BJ (cell line): ENCODE measurements at places on chromosomes 2 and 18. TPM values are rescaled to one million over a fixed set of nuclear protein-coding genes. Genes with fewer than 3 reads are reported as not detected.

The KDM3A gene
- polyA plus RNA-seq: 24.1 and 39.3 TPM in 2 replicates

The MPP4 gene
- 3.8 and 5.9 TPM in 2 replicates for polyA plus RNA-seq

The CD28 gene
- polyA plus RNA-seq: not detected in 2 replicates

The NOSTRIN gene
- polyA plus RNA-seq: not detected in 2 replicates

GRCh38 chr2:168519534-168520308, 63.6 kb downstream of the CERS6 start:
- no peak for DNase-seq

GRCh38 chr2:143968860-143969259, 551.1 kb downstream of the ZEB2 start:
- DNase-seq: no peak

GRCh38 chr2:189409647-189410046, 31.6 kb upstream of the WDR75 start:
- no peak for DNase-seq

GRCh38 chr2:235433860-235434259, 60.0 kb upstream of the AGAP1 start:
- no peak for DNase-seq

DNA sequence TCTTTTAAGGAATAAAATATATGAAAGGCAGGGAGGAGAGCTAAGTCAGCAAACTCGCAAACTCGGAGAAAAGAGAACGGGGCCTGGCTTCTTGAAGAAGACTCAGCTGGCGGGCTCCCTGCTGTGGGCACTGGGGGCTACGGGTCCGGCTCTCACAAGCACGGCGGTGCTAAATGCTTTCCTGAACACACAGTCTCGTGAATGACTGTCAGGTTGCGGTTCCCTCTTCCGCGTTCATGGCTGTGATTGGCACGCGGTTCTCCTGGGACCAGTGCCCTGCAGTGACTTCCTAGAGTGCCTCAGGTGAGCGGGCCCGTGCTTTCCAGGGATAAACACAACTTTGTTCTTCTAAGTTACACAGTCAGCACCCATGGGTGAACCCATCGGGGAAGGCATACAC, 208.4 kb downstream of the HDAC4 start:
- DNase-seq: no peak
